Tibial artery (tissue), 4 donors: ENCODE measurements at places on chromosomes 3 and 15.

DNA sequence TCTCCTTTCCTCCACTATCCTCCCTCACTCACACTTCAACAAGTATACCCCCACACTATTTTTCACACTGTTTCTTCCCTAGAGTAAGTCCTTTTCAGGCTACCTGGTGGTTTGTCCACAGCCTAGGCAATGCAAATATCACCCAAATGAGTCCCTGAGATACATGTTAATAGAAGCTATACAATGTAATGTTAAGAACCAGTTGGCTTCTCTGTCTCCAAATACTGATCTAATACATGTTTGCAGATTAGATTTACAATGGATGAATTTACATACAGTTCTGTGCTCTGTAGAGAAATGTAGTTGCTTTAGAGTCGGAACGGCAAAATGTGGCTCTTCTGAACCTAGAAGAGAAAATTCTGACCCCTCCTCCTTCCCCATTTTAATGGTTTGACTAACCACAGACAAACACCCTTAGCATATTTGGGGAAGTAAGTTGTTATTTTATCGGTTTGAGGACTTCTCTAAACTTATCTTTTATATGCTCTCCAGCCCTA is 63.6 kb upstream of the MBNL1 start:
- DNase-seq = no peak

- no peak for DNase-seq
Observed at GRCh38 chr3:18428991-18429745, 4.0 kb upstream of the SATB1 start.

DNA sequence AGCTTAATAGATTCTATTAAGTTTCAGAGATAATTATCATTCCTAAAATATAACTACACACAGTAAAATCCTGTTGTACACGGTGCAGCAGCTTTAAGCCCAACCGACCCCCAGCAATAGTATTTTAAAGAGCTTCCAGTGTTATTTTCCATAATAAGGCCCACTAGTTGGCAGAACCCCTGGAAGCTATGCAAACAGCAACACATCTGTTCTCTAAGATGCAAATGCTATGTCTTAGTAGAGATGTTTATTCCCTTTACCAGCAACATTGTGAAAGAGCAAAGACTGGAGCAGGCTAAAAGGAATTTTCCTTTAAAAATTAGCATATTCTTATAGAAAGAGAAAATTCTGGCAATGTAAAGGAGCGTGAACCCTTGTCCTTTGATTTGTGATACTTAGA is 819.7 kb upstream of the ALCAM start:
- DNase-seq = no peak

GRCh38 chr3:168267179-168267578 is 171.5 kb upstream of the GOLIM4 start:
- DNase-seq = no peak

GRCh38 chr15:25877681-25878080 is 14.6 kb upstream of the ATP10A start:
- DNase-seq = no peak

GRCh38 chr3:52079958-52080357 is 23.6 kb upstream of the DUSP7 start:
- no peak for DNase-seq
